ENCODE measurements at places on chromosomes 7 and 10.
A peak's percentile ranks its signal among the peaks of the same experiment; 100 is the strongest.

DNA sequence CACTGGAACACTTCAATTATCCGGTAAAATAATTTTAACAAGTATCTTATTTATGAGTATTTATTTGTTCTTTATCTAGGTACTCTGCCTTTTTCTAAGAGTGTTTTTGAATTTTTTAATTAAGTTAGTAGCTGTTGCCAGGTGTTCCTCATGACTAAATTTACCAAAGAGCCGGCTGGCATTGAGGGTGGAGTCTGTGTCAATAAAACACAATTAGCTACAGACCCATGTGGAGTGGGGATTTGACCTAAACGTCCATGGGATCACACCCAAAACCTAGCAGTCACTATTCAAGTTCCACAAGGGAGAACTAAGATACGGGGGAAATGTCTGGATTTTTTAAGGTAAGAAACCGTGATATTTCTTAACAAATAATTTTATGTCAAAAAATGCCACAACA is 9.8 kb downstream of the SLC16A12 start:
- DNase-seq: no peak

DNA sequence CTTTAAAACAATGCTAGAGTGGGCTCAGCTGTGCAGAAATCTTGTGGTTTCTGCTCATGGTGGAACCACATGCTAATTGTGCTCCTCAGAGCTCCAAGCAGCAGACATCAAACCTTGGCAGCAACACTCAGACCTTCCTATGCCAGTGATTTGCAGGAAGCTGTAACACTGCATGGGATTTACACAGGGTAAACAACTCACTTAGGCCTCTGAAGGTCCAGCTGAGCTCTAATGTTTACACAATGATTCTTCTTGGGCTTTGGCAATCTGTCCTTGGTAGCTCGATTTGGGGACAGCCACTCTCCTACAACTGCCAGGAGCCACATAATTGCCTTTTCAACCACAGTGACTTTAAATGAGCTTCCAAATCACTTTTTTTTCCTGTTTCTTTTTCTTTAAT is 97.7 kb upstream of the PDLIM1 start:
- no peak for DNase-seq

GRCh38 chr7:100132697-100133151 is 6.0 kb downstream of the MBLAC1 start:
- peak; percentile 76 for DNase-seq

DNA sequence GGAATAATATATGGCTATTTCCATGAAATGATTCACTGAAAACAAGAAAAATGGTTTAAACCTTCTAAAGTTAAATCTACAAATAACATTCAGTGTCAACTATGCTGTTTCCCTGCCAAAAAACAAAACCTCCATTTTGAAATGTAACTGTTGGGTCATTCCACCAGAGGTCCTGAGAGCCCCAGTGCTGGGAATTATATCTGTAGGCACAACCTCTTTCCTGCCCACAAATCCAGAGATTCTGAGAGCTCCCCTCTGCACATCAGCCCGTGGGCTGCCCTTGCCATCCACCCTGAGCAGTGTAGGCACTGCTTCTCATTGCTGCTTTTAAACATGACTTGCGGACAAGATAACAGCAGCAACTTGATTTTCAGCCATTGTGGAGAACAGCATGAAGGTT is 198.6 kb downstream of the TMEM178B start:
- DNase-seq: no peak

- no peak for DNase-seq
Observed at GRCh38 chr7:88040694-88041093, 106.6 kb downstream of the ADAM22 start.

- peak; percentile 33 for DNase-seq
Observed at GRCh38 chr10:23702977-23703414, 264.1 kb downstream of the OTUD1 start.

GRCh38 chr10:98474628-98475027 is 27.9 kb upstream of the HPS1 start:
- DNase-seq: no peak

DNA sequence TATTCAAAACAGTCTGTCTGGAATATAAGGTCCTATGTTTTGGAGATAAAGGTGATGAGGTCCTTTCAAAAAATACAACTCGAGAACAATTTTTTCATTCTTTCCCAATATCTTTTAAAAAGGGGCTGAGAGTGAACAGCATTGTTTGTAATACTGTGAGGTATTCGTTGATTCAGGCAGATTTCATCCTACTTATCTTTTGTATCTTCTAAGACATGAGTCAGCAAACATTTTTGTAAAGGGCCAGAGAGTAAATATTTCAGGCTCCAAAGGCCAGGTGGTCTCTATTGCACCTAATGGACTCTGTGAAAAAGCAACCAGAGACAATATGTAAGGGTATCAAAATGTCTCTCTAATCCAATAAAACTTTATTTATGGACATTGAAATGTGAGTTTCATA is 8.1 kb upstream of the ANK3 start:
- no peak for DNase-seq

DNA sequence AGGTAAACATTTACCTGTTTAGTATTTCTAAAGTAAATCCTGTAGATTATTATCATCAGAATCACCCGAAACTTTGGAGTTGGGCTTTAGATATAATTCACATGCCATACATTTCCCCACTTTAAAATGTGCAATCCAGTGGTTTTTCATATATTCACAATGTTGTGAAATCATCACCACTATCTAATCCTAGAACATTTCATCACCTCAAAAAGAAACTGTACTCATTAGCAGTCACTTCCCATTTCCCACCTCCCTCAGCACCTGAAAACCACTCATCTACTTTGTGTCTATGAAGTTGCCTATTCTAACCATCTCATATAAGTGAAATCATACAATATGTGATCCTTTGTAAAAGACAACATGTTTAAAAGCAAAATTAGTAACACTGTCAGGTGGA is 182.6 kb downstream of the FZD1 start:
- DNase-seq: no peak

DNA sequence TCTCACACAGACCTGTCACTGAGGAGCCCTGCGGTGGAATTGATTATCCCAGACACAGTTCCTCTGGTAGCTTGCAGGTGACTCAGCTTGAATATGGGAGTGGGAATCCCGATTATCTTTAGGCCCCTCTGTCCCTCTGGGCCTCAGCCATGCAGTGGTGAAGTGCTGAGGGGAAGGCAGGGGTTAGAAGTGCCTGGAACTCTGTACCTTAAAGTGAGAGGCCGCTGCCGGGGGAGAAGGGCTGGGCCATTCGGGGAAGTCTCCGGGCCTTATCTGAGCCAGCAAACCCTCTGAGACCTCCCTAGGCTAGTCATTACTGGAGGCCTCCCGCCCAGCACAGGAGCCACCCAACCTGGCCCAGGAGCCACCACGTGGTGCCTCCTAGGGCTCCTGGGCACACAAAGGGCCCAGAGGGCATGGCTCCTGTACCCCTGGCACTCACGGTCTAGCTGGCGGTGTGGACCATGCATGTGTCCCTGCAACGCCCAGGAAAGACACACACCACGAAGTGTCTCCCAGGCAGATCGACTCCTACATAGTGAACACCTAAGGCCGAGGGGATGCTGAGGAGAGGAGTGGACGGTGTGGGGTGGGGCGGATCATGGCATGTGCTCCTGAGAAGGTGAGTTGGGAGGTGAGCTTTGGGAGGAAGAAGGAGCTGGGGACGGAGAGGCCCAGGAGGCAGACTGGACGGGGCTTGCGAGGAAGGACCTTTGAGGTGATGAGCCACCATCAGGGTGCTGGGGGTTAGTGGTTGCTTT is 56.2 kb downstream of the HK1 start:
- DNase-seq: no peak

Data from CD4-positive, alpha-beta T cell (primary cell).